ENCODE measurements at places on chromosomes 16 and 17.

DNA sequence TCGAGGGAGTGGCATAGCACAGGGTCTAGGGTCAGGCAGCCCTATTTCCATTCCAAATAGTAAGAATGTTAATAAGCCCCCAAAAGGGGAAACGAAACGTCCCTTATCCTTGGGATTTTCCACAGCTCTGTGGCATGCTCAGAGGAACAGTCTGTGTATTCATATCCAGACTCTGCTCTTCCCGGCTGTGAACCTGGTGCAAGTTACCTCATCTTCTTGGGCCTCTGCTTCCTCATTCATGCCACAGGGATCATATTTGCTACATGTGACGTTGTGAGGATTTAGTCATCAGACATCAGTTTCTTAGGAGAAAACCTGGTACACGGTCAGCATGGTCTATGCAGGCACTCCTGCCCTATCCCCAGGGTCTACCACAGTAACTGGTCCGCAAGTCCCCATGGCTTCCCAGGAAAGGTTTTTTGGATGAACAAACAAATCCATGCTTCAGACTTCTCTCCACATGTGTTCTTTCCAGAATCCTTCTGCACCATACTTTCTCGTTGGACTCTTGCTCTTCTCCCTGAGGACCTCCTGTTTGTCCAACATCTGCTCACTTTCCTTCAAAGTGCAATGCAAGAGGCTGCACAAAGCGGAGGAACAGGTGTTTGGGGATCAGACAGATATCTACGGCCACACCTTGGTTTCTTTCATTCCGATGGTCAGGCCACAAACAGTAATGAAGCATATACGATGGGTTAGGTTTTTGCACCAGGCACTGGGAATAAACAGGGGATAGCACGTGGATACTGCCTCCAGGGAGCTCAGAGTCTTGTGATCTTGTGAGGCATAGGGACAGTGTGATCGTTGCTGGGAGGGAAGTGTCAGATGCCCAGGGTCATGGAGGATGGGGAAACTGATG is 17.7 kb downstream of the GLP2R start:
- DNase-seq = no peak

- DNase-seq = no peak
Measured at GRCh38 chr17:67558740-67559380, 158.9 kb upstream of the NOL11 start.

DNA sequence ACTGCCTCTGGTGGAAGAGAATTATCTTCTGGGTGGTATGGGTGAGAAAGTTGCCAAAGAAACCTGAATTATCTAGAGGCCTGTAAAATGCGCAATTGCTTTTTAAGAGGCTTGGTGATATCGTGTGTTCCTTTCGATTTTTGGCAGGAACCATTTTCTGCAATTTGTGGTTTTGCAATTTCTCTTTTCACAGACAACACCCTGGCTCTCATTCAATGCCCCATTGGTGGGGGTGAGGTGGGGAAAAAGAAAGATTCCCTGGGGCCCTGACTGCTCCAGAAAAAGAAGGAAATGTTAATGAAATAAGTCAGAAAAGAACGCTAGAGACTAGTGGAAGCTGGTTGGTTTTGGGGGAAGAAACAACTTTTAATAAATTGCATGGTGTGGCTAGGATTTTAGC is 77.4 kb downstream of the ANKFN1 start:
- peak; percentile 34 for DNase-seq

DNA sequence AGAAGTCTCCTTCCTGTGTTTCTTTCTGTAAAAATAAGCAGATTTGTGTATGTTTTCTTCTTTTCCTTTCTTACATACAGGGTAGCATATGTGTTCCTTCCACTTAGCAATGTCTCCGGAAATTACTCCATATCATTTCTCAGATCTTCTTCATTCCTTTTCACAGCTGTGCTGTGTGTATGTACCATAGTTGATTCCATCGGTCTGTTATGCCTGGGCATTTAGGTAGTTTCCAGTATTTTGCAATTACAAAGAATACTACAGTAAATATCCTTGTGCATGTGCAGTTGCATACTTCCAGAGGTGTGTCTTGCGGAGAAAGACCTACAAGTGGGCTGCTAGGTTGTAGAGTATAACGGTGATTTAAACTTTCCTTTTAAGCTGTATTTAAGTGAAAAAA is 69.8 kb downstream of the CLEC16A start:
- no peak for DNase-seq

DNA sequence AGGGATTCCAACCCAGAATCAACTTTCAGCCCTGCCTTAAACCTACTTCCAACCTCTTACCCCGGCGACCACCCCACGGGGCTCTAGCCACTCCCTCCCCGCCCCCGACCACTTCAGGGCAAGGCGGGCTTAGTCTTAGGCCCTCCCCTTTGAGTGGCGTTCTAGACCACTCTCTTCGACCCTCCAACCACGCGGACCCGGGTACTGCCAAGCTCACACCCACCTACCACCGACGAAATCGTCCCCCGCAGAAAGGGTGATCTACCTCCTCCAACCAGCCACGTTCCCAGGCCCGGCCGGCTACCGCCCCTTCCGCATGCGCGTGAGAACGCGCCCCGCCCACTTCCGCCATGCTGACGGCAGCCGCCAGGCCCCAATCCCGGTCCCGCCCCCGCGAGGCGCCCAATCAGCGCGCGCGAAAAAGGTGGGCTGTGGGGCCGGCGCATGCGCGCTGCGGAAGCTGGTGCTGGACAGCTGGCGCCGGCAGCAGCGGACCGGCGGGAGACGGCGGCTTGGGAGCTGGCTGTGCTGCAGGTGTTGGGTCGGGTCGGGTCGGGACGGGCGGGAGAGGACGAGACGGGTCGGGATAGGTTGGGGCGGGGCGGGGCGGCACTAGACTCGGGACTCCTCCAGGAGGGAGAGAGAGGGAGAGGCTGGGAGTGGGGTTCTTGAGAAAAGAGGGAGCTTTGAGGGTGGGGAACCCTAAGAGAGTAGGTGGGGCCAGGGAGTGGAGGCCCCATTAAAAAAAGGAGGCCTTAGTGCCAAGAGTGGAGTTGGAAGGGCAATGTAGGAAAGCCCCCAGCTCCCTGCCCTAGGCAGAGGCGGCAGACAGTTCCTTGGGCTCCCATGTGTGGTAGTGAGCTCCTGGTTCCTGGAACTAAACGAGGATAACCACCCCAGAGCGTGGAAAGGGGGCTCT is at the start of gene NAT9:
TSS of gene NAT9 (minus strand) at position 302 of the 919 bp plus-strand sequence. CDS start 647 bp downstream, outside the sequence.
- peak; percentile 95 for DNase-seq

- no peak for DNase-seq
Measured at GRCh38 chr17:56988901-56989572, 11.1 kb downstream of the SCPEP1 start.

DNA sequence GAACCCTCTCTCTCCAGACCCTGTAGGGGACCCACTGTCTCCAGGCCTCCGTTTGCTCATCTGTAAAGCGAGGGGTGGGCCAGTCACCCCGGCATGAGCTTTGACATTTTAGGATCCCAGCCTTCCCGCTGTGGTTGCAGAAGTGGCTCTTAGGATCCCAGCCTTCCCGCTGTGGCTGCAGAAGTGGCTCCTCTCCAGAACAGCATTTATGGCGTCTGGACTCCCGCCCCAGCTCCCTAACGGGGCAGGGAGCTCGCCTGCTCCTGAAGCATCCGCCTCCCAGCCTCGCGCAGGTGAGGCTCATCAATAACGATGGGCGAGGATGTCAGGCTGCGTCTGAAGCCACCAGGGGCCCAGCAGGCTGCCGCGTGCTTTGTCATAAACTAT is 222.3 kb upstream of the TNRC6C start:
- no peak for DNase-seq

DNA sequence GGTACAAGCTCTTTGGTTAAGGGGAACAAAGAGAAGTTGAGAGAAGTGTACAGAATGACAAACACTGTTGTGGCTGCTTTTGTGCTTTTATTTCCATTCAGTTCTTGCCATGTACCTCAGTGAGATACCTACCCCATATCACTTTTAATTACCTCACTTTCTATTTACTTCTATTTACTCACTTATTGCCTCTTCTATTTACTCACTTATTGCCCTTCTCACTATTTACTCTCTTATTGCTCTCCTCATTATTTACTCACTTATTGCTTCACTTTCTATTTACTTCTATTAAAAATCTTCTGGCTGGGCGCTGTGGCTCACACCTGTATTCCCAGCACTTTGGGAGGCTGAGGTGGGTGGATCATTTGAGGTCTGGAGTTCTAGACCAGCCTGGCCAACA is 41.9 kb downstream of the MBTD1 start:
- DNase-seq = no peak

DNA sequence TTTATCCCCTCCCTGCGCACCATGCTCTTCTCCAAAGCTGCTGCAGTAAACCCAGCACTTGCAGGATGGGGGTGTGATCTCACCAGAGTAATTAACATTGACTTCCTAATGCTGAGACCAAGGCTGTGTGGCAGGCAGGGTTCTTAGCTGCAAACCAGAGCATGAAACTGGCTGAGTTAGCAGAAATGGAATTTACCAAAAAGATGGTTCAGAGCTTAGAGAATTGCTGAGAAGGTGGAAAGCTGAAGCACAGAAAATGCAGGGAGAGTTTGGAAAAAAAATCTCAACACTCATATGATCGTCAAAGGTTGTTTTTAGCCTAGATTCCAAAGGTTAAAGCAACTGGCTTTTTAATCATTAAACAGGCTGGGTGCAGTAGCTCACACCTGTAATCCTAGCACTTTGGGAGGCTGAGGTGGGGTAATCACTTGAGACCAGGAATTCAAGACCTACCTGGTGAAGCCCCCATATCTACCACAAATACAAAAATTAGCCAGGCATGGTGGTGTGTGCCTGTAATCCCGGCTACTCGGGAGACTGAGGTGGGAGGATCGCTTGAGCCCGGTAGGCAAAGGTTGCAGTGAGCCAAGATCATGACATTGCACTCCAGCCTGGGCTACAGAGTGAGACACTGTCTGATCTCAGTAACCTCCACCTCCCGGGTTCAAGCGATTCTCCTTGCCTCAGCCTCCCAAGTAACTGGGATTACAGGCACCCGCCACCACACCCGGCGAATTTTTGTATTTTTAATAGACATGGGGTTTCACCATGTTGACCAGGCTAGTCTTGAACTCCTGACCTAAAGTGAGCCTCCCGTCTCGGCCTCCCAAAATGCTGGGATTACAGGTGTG is 6.0 kb upstream of the TXNDC11 start:
- no peak for DNase-seq

DNA sequence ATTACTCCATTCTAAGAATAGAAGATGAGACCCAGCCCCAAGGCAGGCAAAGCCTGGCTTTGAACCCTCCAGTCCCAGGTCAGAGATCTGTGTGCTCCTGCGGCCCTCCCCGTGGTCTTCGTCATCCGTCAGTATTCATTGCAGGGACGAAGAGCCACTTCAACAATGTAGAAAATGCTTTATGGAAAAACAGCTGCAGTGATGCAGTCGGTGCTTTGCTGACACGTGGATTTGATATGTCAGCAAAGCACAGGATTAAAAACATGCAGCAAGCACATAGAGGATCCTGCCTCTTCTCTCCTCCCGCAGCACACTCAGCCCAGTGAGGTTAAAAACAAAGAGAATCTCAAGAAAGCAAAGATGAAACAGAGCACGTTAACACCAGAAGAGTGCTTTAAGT is 117.1 kb upstream of the AXIN2 start:
- no peak for DNase-seq

GRCh38 chr17:68576811-68577496 is 24.2 kb downstream of the FAM20A start:
- no peak for DNase-seq

GRCh38 chr17:45222996-45223538 is 1.4 kb downstream of the FMNL1 start:
- DNase-seq = no peak

GRCh38 chr16:86846136-86846535 is 267.8 kb downstream of the FOXL1 start:
- DNase-seq = no peak

GRCh38 chr17:75640556-75641119 is 7.4 kb downstream of the SMIM5 start:
- DNase-seq = no peak

DNA sequence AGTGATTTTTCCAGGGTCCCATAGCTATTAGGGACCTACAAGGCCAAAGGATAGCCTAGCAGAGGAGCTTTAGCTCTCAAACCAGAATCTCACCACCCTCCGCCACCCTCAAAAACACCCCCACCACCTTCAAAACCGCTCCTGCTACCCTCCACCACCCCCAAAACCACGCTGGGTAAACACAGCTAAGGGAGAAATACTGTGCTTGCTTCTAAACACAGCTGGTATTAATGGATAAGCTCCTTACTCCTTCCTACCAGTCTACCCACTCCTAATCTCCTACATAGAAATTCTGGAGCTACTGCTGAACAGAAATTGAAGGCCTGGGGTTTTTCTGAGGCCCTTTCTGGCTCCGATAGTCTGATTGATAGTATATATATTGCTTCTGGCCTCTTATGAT is 2.2 kb upstream of the LPCAT2 start:
- DNase-seq = no peak

DNA sequence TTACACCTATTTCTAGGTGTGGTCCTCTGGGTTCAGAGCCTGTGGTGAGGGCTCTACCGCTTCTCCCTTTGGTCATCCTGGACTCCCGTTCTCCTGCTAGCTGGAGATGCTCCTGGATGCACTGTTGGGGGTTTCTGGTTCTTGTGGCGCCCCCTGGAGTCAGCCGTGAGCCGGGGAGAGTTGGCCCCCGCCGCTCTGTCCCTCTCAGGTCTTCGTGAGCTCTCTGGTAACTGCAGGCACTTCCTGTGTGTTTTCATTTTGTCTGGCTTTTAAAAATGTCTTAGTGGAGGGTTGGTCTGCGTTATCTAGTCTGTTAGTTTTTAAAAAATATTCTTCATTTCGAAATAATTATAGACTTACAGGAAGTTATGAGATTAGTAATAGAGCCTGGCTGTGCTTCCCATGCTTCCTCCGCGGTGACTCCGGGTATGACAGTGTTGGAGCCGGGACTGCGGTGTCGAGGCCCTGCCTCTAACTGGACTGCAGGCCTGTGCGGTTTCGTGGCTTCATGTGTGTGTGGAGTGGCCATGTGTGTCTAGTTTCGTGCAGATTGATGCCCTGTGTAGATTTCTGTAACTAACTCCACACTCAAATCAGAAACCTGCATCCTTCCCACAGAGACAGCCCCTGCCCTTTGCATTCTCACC is 78.0 kb upstream of the ZNF750 start:
- peak; percentile 73 for DNase-seq

- no peak for DNase-seq
Measured at GRCh38 chr16:78522327-78522726, 422.9 kb downstream of the WWOX start.
